ENCODE measurements at places on chromosomes 2 and 18.

DNA sequence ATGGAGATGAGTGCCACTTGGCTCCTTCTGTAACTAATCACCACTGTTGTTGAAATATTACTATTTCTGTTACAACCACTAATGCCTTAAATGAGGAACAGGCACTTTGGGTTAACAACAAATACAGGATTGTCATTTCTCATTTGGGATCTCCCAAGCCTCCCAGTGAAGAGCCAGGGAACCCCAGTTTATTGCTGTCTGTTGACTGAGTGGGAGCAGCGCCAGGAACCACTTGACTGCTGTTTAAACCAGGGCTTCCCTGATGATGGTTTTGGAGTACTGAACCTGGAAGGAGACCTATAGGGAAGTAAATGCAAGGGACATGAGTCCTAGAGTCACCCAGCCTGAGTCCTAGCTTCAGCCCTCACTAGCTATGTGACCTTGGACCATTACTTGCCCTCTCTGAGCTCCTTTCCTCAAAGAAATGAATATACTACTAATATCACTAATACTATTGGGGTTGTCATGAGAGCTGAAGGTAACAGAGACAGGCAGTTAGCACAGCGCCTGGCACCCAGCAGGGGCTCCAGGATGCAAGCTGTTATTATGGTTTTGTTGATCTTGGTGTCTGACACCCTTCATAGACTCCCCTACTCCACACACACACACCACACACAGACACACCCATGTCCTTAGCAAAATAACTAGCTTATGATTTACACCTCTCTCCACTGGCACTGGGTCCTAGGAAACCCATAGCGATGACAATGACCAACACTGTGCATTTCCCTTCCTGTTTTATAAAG is 104.2 kb upstream of the FZD7 start:
- H3K4me1 ChIP-seq: peaks cover 29% of the 10 kb centered on the region
- no peaks in the 10 kb centered on the region for H3K27me3 ChIP-seq
- H3K36me3 ChIP-seq: no peaks in the 10 kb centered on the region

DNA sequence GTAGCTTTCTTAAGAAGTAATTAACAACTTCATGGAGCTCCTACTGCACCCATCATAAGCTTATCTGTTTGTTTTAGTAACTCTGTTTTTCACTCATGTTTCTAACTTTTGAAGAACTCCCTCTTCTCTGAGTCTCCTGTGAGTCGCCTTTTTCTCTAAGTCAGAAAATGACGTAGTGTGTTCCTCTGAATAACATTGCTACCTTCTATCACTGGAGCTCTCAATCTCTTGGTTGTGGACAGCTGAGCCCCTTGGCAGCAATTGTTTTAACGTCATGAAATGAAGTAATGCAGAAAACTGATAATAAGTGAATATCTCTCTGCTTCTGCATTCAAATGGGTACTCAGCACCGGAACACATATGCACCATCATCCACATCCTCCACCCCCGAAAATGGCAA is 433.3 kb upstream of the SALL3 start:
- no peak for DNase-seq
- peaks cover 10% of the 10 kb centered on the region for H3K27me3 ChIP-seq
- H3K4me3 ChIP-seq: no peak overlapping the region
- no peak overlapping the region for H3K27ac ChIP-seq
- no peaks in the 10 kb centered on the region for H3K36me3 ChIP-seq

- no peak overlapping the region for H3K4me3 ChIP-seq
- H3K4me1 ChIP-seq: no peaks in the 10 kb centered on the region
- no peak overlapping the region for H3K27ac ChIP-seq
- no peaks in the 10 kb centered on the region for H3K27me3 ChIP-seq
- no peak for DNase-seq
Measured at GRCh38 chr2:184579226-184579625, 19.1 kb upstream of the ZNF804A start.

DNA sequence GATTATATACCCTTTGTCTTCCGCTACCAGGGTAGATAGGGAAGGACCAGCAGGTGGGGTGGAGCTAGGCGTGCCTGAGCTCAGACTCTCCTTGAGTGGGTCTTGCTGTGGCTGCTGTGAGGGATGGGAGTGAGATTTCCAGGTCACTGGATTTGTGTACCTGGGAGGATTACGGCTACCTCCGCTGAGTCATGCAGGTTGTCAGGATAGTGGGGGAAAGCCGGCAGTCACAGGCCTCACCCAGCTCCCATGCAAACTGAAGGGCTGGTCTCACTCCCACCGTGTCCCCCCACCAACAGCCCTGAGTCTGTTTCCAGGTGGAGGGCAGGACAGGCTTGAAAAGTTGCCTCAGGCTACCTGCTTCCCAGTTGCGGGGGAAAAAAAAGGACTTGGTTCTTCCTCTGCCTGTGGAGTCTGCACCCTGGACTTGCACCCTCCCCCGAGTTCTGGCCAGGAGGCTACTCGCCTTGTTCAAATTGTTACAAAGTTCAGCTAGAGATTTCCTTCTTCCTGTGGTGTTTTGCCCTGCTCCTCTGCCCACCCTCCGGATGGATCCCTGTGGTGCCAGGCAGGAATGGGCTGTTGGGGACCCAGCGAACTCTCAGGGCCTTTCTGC is 268.3 kb downstream of the VAPA start:
- no peak overlapping the region for H3K27ac ChIP-seq
- no peak overlapping the region for H3K4me3 ChIP-seq
- DNase-seq: no peak
- H3K36me3 ChIP-seq: no peaks in the 10 kb centered on the region

DNA sequence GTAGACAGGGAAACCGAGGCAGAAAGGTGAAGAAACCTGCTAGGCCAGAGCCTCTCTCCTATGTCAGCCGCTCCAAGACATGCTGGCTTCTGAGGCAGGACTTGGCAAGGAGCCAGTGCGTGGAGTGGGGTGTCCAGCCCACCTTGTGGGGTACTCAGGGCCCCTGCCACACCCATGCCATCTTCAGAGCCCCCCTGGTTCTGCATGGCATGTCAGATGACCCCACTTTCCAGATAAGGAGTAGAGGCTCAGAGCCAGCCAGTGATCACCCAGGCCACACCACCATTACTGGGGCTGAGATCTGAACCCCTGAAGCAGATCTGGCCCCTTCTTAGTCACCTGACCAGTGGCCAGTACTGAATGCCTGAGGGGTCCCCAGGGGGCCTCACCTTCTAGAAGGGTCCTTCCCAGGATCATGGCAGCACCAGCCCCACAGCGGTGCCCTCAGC is 14.7 kb downstream of the CROCC2 start:
- DNase-seq: no peak
- H3K27me3 ChIP-seq: peaks cover 9% of the 10 kb centered on the region
- H3K27ac ChIP-seq: no peak overlapping the region
- H3K4me3 ChIP-seq: no peak overlapping the region
- peaks cover 8% of the 10 kb centered on the region for H3K4me1 ChIP-seq

- H3K4me1 ChIP-seq: peaks cover under 1% of the 10 kb centered on the region
- H3K27me3 ChIP-seq: no peaks in the 10 kb centered on the region
- DNase-seq: no peak
- H3K4me3 ChIP-seq: no peak overlapping the region
- no peaks in the 10 kb centered on the region for H3K36me3 ChIP-seq
Measured at GRCh38 chr2:167471734-167472133, 583.5 kb downstream of the XIRP2 start.

Measured in mesothelial cell of epicardium (in vitro differentiated cells).